ENCODE measurements at places on chromosomes 7 and 10.

DNA sequence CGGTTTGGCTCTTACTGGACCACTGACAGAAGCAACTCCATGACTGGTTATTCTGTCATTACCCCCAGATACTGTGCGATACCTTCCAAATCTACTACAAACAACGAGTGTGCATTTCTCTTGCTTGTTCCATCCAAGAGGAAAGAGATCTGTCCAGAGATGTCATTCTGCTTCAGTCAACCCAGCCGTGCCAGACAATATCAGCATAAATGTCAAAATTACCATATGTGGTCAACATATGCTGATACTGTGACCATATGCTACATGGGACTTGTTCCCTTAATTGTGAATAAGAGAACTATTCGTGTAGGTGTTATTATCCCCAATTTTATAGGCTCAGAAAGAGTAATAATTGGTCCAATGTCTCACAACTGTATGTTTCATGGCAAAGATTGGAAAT, 143.2 kb upstream of the PRSS1 start:
- H3K4me3 ChIP-seq: no peak overlapping the region
- H3K27me3 ChIP-seq: no peaks in the 10 kb centered on the region
- peaks cover 9% of the 10 kb centered on the region for H3K4me1 ChIP-seq
- no peaks in the 10 kb centered on the region for H3K36me3 ChIP-seq
- H3K27ac ChIP-seq: no peak overlapping the region

DNA sequence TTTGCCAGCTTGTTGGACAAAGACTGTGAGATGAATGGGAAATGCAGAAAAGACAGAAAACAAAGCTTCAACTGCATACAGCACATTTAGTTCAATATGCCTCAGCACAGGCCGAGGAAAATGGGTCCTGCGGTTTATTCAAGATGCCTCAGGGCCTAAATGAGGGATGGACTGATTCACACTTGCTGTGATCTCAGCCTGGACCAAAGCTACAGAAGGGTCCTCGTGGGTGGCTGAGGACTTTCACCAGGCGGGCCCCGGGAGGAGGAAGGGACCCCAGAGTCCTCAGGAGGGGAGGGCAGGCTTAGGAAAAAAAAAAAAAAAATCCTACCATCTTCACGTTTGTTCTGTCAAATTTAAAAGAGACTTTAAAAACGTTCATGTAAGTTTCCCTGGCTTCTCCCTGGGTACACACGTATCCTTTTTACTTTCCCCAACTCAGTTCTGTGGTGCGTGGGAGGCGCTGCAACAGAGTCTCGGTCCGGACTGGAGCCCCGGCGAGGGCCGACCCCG, 624 bp upstream of the ZNF783 start:
- H3K27me3 ChIP-seq: no peaks in the 10 kb centered on the region
- peaks cover 15% of the 10 kb centered on the region for H3K4me1 ChIP-seq
- no peaks in the 10 kb centered on the region for H3K36me3 ChIP-seq
- H3K4me3 ChIP-seq: peak overlapping the region; percentile 65
- H3K27ac ChIP-seq: peak overlapping the region; percentile 39

- no peak overlapping the region for H3K27ac ChIP-seq
- peaks cover 24% of the 10 kb centered on the region for H3K4me1 ChIP-seq
- no peak overlapping the region for H3K4me3 ChIP-seq
- DNase-seq: no peak
- H3K36me3 ChIP-seq: peaks cover 3% of the 10 kb centered on the region
- no peaks in the 10 kb centered on the region for H3K27me3 ChIP-seq
Measured at GRCh38 chr7:5228066-5228465, 38.0 kb downstream of the WIPI2 start.

DNA sequence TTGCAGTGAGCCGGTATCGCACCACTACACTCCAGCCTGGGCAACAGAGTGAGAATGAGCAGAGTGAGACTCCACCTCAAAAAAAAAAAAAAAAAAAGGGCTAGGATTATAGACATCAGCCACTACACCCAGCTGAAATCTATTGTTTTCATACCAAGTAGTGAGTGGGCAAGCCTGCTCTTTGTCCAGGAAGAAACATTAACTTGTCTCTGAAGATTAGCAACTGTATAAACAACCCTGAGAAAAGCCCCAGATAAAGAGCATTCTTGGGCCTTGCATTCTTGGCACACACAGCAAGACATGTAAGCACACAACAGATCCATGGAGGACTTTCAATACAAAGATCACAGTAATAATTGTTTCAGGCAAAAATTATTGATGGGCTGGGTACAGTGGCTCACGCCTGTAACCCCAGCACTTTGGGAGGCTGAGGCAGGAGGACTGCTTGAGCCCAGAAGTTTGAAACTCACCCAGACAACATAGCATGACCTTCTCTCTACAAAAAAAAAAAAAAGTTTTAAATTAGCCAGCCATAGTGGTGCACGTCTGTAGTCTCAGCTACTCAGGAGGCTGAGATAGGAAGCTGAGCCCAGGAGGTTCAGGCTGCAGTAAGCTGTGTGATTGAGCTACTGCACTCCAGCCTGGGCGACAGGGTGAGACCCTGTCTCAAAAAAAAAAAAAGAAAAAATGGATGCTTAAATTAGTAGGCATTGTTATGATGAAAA, 4.4 kb downstream of the PSPH start:
- H3K27me3 ChIP-seq: no peaks in the 10 kb centered on the region
- no peaks in the 10 kb centered on the region for H3K36me3 ChIP-seq
- no peak for DNase-seq
- no peak overlapping the region for H3K27ac ChIP-seq
- no peak overlapping the region for H3K4me3 ChIP-seq
- no peaks in the 10 kb centered on the region for H3K4me1 ChIP-seq

Data from MM.1S (cell line).